Naive thymus-derived CD4-positive, alpha-beta T cell (primary cell): ENCODE measurements at places on chromosomes 5 and 9.

- DNase-seq, result no peak
Observed at GRCh38 chr5:59474324-59474723, 419.2 kb downstream of the PDE4D start.

GRCh38 chr9:35091536-35091935 is 4.9 kb downstream of the PIGO start:
- no peak for DNase-seq

DNA sequence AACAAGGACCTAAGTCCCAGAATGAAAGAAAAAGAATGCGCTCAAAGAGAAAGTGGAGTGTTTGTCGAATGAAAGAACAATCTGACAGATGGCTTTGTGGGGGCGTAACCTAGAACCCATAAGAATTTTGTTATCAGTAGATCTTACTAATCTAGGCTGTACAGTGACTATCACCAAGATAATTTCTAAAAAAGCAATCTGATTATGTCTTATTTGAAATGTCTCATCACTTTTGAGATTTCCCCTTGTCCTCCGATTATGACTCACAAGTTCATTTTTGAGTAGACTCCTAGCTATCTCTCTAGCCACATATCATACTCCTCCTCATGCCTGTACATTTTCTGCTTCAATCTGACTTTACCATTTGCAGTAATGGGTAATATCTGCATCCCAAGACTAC is 135.6 kb upstream of the SMARCA2 start:
- DNase-seq, result no peak

DNA sequence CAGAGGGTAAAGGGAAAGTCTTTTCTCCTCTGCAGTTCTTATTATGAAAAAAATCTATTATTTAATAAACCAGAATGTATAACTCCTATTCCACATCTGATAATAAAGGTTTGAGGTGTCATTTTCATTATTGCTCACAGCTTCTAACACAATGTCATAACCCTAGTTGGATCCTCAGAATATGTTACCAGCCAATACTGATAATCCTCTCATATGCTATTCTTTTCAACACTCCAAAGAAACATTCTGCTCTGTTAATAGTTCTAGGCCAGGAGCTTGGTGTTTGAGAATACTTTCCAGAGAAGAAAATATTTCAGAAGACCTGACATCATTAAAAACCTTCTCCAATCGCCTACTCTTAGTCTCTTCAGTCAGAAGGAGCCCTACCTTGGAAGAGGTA is 127.1 kb downstream of the PIK3R1 start:
- no peak for DNase-seq

- DNase-seq, result no peak
Observed at GRCh38 chr5:147685993-147686392, 96.5 kb downstream of the JAKMIP2 start.

DNA sequence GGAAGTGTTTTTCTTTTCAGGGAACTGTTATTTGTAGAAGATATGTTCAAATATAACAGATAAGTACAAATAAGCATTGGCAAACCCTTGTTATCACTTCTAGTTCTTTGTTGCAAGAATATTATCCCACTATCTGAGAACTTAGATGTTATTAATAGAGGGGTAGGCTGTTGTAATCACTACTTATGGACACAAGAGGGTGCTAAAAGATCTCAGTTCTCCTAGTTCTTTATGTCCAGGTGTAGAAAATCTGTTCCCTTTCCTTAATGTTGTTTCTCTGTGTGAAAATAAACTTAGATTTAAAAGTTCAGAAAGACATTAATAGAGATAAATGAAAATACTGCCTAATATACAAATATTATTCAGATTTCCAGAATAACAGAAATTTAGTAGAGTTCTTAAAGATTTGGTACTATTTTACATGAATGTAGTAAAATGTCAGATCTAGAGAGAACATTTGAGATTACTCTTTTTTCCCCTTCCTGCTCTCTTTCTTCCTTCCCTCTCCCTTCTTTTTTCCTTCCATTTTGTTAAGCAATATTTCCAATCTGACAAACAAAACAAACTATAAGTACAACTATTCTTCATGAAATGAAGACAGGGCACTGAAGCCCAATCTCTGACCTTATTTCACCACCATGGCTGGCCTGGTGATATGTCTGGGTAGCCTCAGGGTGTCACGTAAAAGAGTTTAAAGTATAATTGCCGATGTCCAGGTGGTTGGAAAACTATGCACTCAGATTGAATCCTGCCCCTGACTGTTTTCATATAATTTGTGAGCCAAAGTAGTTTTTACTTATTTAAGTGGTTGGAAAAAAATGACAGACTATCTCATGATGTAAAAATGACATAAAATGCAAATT is 43.6 kb upstream of the C5orf46 start:
- no peak for DNase-seq

DNA sequence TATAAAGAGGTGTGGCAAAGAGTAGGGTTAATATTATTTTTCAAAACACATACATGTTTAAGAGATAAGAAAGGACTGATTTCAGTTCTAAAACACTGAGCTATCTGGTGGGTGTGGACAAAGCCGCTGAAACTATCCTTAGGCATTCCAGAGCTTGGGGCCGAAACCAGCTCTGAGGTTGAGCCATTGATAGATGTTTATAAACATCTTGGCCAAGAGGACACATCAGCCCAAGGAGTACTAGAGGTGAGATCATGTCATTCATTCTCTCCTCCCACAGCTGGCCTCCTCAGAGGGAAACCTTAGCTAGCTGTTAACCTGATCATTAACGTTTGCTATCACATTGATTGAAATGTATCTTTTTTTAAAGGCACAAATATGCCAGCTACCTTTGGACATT is 89.9 kb downstream of the NLN start:
- no peak for DNase-seq

GRCh38 chr9:128175726-128176125 is 15.6 kb downstream of the CIZ1 start:
- no peak for DNase-seq

GRCh38 chr5:178126556-178126955 is 4.3 kb upstream of the RMND5B start:
- no peak for DNase-seq

DNA sequence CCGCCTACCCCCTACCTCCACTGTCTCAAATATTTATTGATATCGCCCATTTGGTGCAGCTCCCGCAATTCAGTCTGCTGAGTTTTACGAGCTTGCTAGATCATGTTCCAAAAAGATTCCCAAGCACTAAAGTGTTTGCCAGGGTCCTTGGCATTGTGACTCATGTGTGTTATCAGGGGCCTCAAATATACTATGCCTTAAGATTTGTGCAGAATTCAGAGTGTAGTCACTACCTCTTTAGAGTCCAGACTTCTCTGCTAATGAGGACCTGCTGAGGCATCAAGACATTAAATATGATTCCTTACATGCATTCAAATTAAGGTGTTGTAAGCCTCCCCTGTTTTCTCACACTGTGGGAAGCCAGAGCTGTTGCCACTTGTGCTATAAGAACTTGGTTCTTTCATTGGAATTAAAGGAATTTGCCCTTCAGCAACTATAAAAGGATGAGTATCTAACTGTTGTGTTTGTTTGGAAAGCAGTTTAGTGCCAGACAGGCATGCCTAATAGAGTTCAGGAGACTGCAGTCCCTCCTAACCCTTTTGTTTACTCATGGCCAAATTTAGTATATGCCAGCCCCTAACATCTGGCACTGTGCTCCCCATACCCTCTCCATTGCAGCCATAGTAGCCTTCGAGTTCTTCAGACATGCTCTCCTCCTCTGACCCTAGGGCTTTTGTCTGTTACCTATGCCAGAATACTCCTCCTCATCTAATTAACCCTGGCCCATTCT is 316.4 kb downstream of the NR3C1 start:
- no peak for DNase-seq

DNA sequence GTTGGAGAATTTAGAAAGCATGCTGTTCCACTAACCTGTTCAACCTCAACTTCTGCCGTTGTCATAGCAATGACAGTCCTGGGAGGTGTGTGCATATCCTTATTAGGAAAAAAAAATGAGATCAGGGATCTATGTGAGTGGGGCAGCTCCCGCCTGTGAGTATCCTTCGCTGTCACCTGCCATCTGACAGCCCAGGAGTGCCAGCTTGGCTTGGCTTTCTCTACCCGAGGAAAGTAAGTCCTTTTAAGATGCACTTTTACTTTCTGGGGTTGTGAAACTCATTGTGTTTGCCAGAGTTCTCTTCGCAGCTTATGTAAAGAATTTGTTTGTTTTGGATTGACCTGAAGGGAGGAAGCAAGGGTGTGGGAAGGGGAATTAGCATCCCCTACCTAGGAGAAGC is 21.8 kb downstream of the PCDHAC2 start:
- DNase-seq, result no peak

GRCh38 chr5:115079924-115080623 is 89.6 kb downstream of the TRIM36 start:
- no peak for DNase-seq

GRCh38 chr5:76831110-76831452 is 12.3 kb downstream of the F2RL1 start:
- DNase-seq, result no peak

DNA sequence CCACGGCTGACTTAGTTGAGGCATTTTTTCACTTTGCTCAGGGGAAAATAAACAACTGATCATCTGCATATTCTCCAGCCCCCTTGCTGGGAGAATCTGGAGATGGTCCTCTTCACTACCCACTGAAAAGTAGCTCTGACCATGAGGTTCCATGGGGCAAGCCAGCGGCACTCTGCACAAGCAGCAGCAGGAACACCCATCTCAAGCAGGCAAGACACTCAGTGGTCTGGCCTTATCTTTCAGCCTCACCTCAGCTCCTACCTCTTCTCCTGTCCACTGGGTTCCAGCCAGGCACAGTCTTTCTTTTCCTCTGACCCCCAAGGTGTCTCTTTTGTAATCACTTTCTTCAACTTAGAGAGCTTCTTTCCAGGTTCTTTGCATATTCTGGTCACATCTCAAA is 280.8 kb upstream of the GRIA1 start:
- no peak for DNase-seq

DNA sequence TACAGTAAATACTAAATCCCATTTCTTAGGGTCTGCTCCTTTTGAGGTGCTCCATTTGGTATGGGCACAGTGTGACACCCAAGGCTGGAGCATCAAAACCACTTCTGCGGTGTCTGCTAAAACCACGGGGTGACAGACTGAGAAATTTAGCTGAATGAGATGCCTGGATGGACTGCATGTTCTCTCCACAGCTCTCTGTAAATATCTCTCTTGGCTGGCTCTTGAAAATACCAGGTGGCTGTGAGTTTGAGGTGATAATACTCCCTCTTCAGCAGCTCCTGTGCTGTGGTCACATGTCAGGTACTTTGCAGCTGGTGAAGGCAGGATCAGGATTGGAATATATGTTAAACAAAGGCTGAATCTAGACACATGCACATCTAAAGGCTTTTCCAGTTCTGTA is 93.7 kb upstream of the SIMC1 start:
- no peak for DNase-seq

GRCh38 chr5:166904571-166904970 is 1386.9 kb upstream of the WWC1 start:
- DNase-seq, result no peak

DNA sequence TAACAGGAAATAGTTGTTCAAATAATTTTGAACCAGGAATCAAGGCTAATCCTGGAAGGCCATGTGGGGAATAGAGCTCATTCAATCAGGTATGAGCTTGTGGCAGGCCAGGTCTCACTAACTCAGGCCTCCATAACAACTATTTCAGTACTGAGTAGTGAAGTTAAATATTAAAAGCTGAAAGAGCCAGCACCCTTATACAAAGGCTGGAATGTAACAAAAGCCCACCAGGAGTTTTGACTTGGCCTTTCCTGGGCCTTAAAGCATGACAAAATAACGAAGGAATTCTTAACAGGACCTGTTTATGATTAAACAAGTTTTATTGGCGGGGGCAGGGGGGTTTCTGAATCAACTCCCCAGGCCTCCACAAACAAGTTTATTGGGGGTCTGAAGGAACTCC is 1146.7 kb downstream of the CDH9 start:
- no peak for DNase-seq

DNA sequence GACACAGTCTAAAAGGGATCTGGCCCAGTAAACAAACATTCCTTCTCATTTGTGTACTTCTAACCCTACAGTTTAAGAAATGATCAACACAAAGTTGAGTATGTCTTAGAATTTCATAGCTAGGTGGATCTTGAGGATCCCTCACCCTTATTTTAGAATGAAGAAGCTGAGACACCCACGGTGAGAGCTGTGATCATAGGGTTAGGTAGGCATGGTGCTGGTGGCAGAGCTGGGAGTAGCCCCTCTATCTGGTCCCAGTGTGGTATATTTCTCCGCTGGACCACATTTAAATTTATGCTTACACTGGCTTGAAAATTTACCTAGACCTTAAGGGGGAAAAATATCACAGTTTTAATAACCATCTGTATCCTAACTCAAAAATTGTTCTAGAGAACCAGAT is 39.8 kb downstream of the UGCG start:
- no peak for DNase-seq

- no peak for DNase-seq
Observed at GRCh38 chr5:65987982-65988381, 61.6 kb downstream of the ERBIN start.

GRCh38 chr5:9241479-9242305 is 304.2 kb downstream of the SEMA5A start:
- no peak for DNase-seq

DNA sequence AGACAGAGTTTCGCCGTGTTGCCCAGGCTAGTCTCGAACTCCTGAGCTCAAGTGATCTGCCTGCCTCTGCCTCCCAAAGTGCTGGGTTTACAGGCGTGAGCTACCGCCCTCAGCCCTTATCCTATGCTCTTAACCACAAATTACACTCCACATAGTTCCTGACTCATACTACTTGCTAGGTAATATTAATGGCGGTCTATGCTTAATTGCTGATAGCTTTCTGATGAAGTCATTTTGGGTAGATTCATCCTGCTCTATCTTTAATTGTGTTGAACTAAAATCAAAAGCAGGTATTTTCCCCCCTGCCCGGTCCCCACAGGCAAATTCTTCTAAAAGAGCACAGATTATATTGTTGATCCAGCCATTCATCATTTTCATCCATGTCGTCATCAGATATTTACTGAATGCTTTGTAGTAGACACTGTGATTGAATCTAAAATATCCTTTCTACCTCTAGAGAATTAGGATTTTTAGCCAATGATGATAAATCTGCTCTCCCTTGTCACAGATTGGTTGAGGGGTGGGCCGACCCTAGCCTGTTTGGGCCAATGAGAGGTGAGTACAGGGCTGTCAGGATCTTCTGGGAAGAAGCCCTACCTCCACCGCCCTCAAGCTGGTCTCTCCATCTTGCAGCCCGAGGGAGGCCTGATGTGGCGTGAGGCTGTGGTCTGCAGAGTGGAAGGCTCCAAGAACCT is 144.8 kb downstream of the NR3C1 start:
- no peak for DNase-seq

DNA sequence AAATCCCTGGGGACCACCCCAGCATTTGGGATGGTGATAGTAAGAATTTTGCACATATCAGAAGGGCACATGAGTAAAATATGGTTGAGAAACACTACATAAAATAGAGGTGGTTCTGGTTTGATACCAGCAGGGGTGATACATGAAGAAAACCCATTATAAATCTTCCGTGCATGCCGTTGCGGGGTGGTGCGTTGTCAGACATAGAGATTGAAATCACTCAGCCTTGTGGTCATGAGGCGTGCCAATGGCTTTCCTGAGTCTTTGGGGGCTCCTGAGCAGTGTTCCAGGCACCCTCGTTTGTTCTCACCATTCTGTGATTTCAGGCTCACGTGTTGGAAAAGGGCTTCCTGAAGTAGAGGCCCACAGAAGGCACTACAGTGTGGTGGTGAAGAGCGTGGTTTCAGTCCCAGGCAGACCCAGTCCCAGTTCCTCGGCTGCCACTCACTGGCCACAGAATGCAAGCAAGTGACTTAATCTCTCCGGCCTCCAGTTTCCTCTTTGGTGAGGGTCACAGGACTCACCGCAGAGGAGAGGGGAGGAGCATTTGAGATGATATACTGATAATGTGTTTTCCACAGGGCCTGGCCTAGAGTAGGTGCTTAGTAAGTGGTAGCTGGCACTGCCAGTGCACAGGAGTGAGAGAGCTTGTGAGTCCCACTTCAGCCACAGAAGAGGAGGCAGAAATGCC is 20.5 kb upstream of the GLRX start:
- DNase-seq, result peak; percentile 23
